ENCODE measurements at places on chromosomes 3 and 15.

DNA sequence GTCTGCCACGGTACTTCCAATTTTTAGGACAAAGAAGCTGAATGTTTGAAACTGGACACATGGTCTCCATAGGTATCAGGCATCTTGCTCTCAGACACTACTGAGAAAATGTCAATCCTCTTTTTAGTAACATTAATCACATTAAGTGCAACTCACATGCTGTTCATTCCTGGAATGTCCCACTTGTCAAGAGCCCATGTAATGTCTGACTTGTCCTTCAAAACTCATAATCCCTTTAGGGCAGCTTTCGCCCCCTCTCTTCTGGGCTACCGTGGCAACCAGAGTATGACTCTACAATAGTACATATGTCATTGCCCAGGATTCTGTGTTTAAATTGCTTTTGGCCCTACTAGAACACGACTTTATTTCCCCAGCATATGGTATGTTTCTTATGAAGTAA is 12.3 kb downstream of the NUDT16 start:
- DNase-seq: no peak

DNA sequence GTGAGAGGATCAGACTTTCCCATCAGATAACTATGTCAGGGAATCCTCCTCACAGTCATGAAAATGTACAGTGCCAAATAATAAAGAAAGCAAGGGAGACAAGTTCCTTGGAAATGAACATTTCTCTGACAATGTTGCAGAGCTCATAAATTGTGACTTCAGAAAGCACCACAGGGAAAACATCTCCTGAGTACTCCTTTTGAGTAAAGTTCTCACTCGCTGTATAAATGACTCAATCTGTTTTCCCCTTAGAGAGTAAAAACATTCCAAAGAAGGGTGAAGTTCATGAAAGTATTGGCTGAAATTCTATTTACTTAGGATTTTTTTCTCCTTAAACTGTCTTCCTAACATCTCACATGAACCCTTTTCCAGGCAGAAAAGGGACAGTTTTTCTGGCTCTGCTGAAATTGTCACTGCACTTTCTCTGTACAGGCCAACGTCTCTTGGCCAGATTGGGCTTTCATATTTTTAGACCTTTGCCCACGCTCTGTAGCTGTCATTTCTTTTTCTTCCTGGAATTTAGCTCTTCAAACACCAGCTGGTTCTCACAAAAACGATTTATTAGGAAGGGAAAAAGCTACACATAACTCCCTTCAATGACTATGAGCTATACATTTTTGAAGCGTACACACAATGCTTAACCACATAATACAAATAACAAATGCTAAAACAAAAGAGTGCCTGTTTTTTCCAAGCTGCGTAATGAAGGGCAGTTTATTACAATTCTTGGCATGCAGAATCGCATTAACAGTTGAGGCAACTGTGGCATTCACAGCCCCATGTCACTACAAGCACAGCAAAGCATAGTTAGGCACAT is 216.1 kb downstream of the ATP8B4 start:
- DNase-seq: no peak

- DNase-seq: no peak
Observed at GRCh38 chr3:112338727-112339056, 5.7 kb downstream of the CD200 start.

DNA sequence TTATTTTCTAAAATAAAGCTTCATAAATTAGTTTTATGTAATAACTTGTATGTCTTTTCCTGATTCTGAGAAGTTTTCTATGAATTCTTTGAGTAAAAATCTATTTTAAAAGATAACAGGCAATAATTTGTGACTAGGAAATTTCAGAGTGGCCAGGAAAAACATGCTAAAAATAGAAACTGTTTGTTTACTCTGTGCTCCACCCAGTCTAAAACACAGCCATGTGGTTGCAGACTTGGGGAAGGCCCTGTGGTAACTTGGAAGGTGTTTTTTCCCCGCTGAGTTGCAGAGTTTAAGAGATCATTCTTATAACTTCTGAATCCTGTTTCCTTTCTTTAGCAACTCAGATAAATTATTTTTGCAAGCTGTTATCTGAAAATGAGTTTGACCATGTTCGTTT is 21.9 kb downstream of the PLCL2 start:
- no peak for DNase-seq

GRCh38 chr15:84914351-84914750 is 29.9 kb downstream of the SLC28A1 start:
- DNase-seq: no peak

DNA sequence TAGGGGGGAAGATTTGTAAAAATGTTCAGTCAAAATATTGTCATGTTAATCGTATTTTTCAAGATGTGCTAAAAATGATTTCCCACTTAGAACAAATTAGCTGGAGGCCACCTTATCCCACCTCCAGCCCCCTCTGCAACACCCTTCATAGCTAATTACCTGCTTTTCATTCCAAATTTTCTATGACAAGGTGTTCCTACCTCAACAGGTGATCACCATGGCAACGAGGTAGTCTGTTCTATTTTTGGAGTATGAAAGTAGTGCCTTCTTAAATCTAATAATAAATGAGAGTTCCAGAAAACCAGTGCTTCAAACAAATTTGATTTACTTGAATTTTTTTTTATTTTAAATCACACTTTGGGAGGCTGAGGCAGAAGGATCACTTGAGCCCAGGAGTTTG is 149.8 kb downstream of the FNDC3B start:
- DNase-seq: no peak

GRCh38 chr3:80366808-80367548 is 599.2 kb upstream of the ROBO1 start:
- no peak for DNase-seq

DNA sequence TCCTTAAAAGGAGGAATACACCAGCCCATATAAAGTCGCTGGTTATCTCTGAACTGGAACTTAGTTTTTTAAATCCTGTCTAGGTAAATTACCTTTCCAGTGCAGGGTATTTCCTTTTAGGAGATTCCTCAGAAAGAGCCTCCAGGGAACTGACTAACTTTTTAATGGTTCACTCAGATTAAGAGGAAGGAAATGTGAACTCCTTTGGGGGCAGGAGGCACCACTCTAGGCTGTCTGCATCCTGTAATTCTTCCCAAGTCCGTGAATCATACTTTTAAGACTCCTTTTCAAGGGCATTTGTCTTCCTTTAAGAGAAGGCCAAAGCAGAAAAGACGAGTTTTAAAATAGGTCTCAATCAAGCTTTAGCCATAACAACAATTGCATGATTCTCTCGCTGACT is 871.2 kb upstream of the NR2F2 start:
- no peak for DNase-seq

DNA sequence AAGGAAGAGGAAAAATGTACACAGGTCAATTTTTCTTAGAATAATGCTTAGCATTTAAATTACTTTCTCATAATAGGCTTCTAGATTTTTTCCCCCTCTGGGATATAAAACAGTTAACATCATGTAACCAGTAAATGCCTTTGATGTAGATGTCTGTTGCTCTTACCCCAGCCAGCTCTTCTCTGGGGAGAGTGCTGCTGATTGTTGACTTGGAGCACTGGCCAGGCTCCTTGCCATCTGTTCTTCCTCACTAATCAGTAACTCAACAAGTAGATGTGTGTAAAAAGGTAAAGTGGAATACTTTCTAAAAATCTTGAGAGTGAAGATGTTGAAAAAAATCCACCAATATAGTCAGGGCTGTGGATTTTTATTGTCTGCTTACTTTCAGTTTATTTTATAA is 42.2 kb downstream of the RIOX2 start:
- DNase-seq: no peak

DNA sequence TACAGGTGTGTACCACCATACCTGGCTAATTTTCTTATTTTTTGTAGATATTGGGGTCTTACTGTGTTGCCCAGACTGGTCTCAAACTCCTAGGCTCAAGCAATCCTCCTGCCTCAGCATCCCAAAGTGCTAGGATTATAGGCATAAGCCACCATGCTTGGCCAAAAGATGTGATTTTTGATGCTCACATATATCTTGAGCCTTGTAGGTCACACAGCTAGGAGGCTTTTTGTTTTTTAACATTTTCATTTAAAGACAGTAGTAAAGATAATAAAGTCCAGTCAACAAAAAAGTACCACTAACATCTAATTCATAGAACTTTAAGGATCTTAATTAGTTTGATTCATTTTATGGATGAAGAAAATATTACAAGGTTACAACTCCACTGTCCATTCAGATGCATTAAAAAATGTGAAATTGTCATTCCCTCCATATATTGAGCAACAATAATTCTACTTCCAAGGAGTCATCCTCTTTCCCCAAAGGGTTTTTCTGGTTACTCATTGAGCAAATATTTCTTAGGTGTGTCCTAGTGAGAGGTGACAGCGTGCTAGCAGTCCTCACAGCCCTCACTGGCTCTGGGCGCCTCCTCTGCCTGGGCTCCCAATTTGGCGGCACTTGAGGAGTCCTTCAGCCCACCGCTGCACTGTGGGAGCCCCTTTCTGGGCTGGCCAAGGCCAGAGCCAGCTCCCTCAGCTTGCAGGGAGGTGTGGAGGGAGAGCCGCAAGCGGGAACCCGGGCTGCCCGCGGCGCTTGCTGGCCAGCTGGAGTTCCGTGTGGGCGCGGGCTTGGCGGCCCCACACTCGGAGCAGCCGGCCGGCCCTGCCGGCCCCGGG is 8.3 kb upstream of the TASOR start:
- no peak for DNase-seq

GRCh38 chr15:49706805-49707204 is 86.0 kb downstream of the DTWD1 start:
- no peak for DNase-seq

DNA sequence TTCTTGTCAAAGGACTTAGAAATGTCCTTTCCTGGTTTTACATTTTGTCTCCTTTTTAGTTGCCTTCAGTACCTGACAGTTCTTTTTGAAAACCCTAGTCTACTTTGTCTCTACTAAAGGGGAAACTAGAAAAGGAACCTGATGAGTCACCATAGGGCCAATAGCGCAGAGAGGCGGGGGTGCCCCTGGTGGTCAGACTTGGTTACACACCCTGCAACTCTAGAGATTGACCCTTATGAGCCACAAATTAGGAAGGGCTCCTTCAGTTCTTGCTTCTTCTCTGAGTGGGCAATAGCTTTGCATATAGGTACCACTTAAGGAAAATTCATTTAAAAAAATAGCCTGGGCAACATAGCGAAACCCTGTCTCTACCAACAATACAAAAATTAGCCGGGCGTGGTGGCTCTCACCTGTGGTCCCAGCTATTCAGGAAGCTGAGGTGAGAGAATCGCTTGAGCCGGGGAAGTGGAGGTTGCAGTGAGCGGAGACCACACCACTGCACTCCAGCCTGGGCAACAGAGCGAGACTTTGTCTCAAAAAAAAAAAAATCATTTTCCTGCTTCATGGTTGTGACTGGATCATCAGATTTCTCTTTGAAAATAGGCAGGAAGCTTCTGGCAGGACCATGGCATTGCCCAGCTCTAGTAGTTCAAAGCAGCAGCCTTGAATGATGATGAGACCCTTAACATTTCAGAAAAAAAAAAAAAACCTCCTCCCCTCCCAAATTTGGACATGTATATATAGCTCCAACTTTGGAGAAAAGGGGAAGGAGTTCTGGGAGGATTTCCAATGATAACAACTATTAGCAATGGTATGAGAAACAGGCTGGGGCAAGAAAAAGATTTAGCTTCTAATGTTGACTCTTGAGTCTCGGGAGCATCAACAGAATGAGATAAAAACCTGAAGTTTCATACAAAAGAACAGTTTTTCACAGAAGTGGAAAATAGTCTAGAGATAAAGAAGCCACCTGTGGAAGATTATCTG is 45.2 kb upstream of the RASA2 start:
- peak; percentile 58 for DNase-seq

DNA sequence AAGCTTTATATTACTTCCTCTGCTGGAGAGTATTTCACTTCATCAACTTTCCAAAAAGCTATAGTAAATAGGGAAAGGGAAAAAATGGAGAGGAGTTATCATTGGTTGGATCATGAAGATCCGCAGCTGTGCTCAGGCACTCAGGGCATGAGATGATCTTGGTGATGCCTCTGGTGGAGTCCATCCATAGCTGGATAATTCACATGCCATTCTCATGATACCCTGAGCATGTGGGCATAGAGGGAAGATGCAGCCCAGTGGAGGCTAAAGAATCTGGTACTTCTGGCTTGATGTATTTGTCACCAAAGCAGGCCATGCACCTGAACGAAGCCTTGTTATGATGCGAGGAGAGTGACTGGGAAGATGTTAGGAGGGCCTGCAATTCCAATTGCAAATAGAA is 150.2 kb downstream of the CHST2 start:
- no peak for DNase-seq

GRCh38 chr3:182618085-182618732 is 175.1 kb upstream of the ATP11B start:
- no peak for DNase-seq

DNA sequence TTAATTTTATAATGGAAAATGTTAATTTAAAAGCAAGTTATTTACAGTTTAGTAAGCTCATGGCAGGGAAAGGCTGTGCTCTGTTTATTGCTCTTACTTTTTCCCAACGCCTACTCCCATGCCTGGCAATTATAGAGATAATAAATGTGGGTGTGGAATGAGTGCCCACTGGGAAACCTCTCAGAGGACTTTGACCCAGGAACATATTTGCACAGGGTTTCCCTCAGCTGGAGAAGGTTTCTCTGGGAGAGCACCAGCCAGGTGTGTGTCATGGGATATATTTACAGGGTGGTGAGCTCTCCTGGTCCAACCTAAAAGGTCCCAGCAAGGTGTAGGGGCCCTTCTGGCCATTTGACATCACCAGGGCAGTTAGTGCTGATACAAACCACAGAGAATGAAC is 27.9 kb downstream of the ZNF710 start:
- DNase-seq: no peak

DNA sequence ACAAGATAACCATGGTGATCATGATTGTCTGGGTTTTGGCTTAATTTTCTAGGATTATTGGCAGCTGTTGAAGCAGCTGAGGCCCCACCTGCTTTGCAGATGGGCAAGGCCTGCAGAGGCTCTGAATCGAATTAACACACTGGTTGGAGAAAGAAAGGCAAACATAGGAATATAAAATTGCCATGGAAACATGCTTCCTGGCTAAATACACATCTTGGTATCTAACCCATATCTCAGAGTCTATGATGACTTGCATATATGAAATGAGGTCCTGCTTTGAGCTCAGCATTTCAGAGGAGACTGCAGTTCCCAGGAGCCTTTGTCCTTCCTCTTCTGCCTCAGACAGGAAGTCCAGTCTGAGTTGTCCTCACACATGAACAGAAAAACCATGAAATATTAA is 24.3 kb upstream of the SV2B start:
- DNase-seq: no peak

- no peak for DNase-seq
Observed at GRCh38 chr3:134829721-134830120, 34.7 kb downstream of the EPHB1 start.

All from stimulated activated CD8-positive, alpha-beta memory T cell treated with anti-CD3 and anti-CD28 coated beads, Interleukin-4, amount 100 ng/mL, for 1 hour (primary cell).